ENCODE measurements at places on chromosomes 12 and 14.

DNA sequence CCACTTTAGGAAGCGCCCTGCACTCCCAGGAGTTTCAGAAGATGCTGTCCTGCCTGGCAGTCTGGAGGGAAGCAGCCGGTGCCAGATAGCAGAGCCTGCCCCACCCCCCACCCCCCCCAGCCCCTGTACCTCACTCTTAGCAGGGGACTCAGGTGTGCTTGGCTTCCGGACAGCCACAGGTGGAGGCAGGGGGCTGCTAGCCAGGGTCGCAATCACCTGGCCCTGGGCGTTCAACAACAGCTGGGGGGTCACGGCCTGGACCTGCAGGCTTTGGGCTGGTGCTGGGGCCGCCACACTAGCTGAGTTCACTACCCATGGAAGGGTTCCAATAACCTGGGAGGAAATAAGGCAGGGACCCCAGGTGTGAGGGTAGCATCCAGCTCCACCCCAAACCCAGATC lies 22.0 kb downstream of the POU6F1 start:
- no peak for DNase-seq

GRCh38 chr12:80869264-80869663 lies 68.5 kb downstream of the LIN7A start:
- no peak for DNase-seq

GRCh38 chr14:61150851-61151250 lies 130.3 kb downstream of the TMEM30B start:
- DNase-seq: no peak

- no peak for DNase-seq
Measured at GRCh38 chr12:88377973-88378372, 202.3 kb downstream of the KITLG start.

GRCh38 chr14:103619057-103619456 lies 10.0 kb upstream of the KLC1 start:
- DNase-seq: no peak

DNA sequence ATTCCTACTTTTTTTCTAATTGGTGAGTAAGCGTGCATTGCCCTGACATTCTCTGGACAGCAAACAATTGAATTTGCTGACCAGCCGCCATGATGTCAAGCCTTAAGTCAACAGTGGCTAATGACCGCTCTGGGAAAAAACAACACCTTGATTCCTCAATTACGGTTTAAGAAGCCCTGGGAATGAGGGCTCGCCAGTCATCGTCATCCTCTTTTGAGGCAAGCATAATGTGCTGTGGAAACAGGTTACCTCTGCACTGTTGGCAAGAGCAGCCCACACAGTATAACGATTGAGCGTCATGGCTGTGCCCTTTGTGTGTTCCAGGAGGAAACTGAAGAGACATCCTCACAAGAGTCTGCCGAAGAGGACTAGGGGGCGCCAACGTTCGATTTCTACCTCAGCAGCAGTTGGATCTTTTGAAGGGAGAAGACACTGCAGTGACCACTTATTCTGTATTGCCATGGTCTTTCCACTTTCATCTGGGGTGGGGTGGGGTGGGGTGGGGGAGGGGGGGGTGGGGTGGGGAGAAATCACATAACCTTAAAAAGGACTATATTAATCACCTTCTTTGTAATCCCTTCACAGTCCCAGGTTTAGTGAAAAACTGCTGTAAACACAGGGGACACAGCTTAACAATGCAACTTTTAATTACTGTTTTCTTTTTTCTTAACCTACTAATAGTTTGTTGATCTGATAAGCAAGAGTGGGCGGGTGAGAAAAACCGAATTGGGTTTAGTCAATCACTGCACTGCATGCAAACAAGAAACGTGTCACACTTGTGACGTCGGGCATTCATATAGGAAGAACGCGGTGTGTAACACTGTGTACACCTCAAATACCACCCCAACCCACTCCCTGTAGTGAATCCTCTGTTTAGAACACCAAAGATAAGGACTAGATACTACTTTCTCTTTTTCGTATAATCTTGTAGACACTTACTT lies 138.9 kb downstream of the HMGA2 start:
- DNase-seq: no peak

GRCh38 chr12:118706437-118706836 lies 274.9 kb upstream of the SRRM4 start:
- no peak for DNase-seq

DNA sequence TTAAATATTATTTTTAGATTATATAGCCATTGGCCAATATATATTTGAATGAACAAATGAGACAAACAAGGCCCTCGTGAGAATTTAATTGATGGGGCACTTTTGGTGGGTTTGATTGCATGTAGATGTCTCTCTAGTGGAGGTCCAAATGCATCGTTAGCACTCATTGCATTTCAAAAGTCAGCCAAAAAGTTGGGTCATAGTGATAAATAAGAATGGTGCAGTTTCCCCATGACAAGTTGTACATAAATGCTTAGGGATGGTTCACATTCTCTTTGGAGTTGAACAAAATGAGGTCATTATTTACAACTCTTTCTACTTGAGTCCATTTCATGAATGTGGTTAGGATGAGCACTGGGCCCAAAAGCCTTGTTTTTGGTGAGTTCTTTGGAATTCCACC lies 1.0 kb downstream of the BEST3 start:
- DNase-seq: no peak

GRCh38 chr12:2623472-2623871 lies 171.3 kb upstream of the FKBP4 start:
- DNase-seq: no peak

DNA sequence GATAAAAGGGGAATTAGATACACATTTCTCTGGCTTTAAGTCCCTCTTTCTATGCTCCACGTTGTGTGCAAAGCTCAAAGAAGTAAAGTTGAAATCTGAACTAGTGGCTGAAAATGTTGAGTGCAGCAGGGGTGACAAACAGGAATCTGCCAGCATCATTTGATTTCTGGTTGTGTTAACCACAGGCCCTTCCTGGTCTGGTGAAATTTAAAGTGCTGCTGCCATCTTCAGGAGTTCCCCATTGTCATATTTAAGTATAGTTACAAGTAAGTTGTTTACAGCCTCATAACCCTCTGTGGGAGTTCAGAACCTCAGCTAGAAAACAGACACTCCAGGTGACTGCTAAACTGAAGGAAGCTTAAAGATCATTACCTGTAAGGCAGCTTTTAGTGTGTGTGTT lies 90.9 kb upstream of the CCDC196 start:
- DNase-seq: no peak

DNA sequence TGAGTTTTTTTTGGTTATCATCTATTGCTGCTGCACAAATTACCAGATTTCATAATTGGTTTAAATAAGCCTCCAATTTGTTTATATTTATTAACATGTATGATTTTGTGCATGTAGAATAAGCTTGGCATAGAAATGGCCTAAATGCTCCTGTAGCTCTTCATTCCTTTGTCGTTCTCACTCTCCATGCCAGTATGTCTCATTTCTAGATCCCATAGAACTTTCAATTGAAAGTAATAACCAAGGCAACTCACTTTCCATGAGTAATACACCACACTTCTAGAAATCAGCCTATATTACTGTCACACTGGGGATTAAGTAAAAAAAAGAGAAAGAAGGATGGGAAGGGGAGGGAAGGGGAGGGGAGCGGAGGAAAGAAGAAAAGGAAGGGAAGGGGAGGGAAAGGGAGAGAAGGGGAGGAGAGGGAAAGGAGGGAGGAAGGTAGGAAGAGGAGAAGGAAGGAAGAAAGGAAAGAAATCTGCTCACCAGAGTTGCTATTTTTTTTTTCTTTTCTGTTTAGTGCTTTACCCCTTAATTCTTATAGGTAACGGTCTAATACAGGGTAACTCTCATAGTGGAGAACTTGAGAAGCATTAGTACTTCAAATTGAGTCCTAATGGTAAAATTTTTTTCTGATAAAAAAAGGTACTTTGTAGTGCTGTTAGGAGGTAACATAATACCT lies 45.6 kb downstream of the MDM2 start:
- no peak for DNase-seq

GRCh38 chr14:76208340-76208739 lies 56.6 kb downstream of the GPATCH2L start:
- no peak for DNase-seq

Data from hippocampal formation (tissue), 2 donors.